ENCODE measurements at places on chromosomes 16 and 17. TPM values are rescaled to one million over a fixed set of nuclear protein-coding genes. Genes with fewer than 3 reads are reported as not detected.

Gene CDK5R1
- total RNA-seq: 21.2 TPM

Gene KRT15
- not detected for total RNA-seq

Gene SLC12A3
- total RNA-seq: not detected

Gene TPSAB1
- not detected for total RNA-seq

Gene MYH1
- not detected for total RNA-seq

Gene SSTR5
- not detected for total RNA-seq

Gene PYY
- total RNA-seq: not detected

Gene LPO
- not detected for total RNA-seq

Gene TPSG1
- total RNA-seq: not detected

Gene IGF2BP1
- total RNA-seq: not detected

DNA sequence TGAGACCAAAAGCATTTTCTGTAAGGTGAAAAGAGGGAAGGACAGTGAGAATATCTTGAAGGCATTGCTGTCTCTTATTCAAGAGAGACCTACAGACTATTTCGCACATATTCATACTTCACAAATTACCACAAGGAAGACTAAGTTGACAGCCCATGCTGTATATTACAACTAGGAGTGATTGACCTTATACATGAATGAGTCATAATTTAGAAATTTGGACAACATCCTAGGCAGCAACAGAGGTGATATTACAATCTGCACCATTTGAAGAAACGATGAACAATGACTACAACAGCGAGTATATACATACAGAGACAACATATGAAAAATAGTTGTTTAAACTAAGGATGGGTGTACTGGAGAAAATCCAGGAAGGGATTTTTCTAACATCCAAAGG lies 971.7 kb downstream of the CDH11 start:
- DNase-seq: no peak

- no peak for DNase-seq
Measured at GRCh38 chr17:29687596-29687995, 64.9 kb upstream of the CORO6 start.

- DNase-seq: no peak
Measured at GRCh38 chr16:87516361-87516760, 23.5 kb upstream of the ZCCHC14 start.

GRCh38 chr17:54608634-54609155 lies 292.0 kb upstream of the TOM1L1 start:
- DNase-seq: no peak

DNA sequence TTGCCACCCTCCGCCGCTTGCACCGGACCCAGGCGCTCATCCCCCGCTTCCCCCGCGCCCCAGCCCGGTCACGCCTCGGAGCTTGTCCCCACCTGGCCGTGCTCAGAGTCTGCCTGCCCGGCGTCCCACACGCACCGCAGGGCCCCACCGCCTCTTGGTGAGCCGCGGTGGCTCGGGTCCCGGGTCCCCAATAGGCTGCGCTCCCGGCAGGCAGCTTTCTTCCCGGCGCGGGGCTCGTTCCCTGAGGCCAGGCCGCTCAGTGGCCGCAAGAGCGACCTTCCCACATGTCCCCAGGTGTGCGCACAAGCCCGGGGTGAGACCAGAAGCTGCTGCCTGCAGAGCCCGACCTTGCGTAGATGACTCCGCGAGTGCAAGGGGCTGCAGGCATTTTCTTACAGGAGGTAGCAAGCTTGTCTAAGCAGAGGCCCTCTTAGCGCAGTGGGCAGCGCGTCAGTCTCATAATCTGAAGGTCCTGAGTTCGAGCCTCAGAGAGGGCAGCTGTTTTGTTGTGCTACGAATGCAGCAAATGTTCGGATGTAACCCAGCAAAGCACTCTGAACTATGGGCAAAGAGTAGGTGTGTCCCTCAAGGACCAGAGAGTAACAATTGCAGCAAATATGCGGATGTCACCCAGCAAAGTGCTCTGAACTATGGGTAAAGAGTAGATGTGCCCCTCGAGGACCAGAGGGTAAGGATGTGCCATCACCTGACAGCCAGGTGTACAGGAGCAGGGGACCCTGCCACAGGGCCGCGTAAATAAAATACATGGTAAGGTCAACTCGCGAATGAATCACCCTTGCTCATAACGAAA lies 15.6 kb downstream of the TLE7 start:
- no peak for DNase-seq

DNA sequence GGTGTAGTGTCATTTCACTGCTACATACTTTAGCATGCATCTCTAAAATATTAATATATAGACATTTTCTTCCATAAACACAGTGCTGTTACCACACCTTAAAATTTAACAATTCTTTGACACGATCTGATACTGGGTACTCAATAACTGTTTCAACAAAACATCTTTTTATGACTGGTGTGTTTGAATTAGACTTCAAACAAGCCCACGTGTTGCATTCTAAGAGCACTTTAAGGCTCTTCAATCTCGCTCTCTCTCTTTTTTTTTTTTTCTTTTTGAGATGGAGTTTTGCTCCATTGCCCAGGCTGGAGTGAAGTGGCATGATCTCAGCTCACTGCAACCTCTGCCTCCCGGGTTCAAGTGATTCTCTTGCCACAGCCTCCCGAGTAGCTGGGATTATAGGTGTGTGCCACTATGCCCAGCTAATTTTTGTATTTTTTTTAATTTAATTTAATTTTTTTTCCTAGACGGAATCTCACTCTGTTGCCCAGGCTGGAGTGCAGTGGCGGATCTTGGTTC lies 15.8 kb upstream of the SLC46A1 start:
- DNase-seq: no peak

GRCh38 chr16:74463888-74464287 lies 42.6 kb upstream of the CLEC18B start:
- no peak for DNase-seq

- DNase-seq: no peak
Measured at GRCh38 chr16:88673716-88674379, 11.0 kb upstream of the MVD start.

DNA sequence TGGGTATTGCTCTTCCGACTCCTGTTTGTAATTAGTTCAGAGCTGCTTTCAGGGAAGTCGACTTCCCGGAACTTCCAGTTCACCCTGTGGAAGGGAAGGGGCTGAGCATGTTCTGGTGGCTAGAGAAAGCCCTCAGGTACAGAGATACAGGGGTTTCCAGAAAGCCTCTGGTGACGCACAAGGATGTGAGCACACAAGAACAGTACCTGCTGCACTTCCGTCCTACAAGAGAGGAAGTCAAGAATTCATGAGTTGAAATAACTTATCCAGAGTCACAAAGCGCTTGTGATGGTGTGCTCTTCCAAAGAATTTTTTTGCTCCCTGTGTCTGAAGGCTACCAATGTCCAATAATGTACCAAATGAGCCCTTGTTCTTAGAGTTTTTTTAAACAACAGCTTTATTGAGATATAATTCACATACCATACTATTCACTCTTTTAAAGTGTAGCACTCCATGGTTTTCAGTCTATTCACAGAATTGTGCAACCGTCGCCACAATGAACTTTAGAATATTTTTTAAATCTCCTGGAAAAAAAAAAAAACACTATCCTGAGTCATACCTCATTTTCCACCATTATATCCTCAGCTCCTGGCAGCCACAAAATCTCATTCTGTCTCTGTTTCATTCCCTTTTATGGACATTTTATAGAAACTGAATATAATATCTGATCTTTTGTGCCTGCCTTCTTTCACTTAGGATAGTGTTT lies 327.6 kb downstream of the CDH13 start:
- no peak for DNase-seq

DNA sequence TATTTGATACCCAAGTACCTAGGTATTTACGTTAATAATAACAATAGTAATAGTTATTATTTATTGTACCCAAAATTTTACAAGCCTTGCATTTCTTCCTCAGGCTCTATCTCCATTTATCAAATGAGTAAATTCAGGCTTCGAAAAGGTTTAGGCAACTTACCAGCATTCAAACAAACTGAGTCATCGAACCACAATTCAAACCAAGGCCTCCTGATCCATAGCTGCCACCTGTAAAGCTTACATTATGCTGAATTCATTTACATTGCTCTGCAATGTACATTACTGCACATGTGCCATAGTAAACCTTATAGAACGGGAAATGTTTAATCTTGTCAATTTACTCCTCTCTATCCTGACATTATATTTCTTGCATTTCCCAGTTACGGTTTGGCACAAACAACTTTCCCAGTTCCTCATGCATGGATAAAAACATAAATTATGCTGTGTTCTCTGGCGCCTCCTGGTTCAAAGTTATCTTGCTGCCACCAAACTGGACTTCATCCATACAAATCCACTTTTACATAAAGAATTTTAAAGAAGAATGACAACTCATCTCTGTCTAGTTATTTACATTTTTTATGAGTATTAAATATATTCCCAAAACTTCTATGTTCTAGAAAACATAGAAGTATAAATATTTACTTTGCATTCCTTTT lies 360.6 kb upstream of the SOX9 start:
- no peak for DNase-seq

- no peak for DNase-seq
Measured at GRCh38 chr16:17552351-17552750, 81.6 kb upstream of the XYLT1 start.

- DNase-seq: no peak
Measured at GRCh38 chr16:55171241-55171640, 152.8 kb upstream of the IRX6 start.

All from CD4-positive, alpha-beta memory T cell (primary cell).